ENCODE measurements at places on chromosomes 16 and 17. TPM values are rescaled to one million over a fixed set of nuclear protein-coding genes. Genes with fewer than 3 reads are reported as not detected.

Gene KRTAP1-5
- total RNA-seq, result not detected

Gene ASPA
- 0.89 TPM for total RNA-seq

Gene PRAC2
- not detected for total RNA-seq

Gene PTX4
- 0.61 TPM for total RNA-seq

Gene PLA2G10
- total RNA-seq, result not detected

Gene PMFBP1
- 0.17 TPM for total RNA-seq

Gene GJC1
- total RNA-seq, result 1.2 TPM

Gene SLC38A10
- 117 TPM for total RNA-seq

Gene HSD17B2
- total RNA-seq, result 47.7 TPM

Gene P2RX1
- total RNA-seq, result 0.75 TPM

Gene SRCIN1
- total RNA-seq, result 3.2 TPM

Gene DLX3
- total RNA-seq, result not detected

Gene CNGB1
- total RNA-seq, result under 0.01 TPM

Gene KCNAB3
- total RNA-seq, result 0.23 TPM

Gene FN3KRP
- total RNA-seq, result 10.1 TPM

Gene TPSG1
- not detected for total RNA-seq

Gene SYCE1L
- not detected for total RNA-seq

Gene IGFBP4
- 297 TPM for total RNA-seq

Gene RCVRN
- not detected for total RNA-seq

Gene TM4SF5
- total RNA-seq, result 32.5 TPM

Gene DRC3
- 0.61 TPM for total RNA-seq

Gene SLC16A5
- total RNA-seq, result 4.5 TPM

Gene NKD1
- 0.28 TPM for total RNA-seq

Gene FBXL16
- total RNA-seq, result under 0.01 TPM

Gene KRTAP2-2
- not detected for total RNA-seq
